G401 (cell line): ENCODE measurements at places on chromosomes 5 and 9.

GRCh38 chr5:67548520-67549295 lies 352.1 kb upstream of the CD180 start:
- DNase-seq = no peak

DNA sequence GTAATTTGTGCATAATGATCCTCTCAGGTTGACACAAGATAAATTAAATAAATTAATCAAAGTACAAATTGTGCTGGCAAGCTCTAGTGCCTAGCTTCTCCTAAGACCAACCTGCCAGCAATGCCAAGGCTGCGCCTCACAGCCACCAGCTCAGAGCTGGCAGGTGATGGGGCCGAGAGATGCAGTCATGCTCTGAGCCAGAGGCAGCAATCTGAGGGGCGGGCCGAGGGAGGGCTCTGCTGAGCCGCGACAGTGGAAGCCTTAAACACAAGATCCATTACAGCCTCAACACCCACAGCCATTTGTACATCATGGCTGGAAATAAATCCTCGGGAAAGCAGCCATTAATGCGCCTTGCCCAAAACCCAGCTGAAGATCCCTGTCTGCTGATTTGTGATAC lies 20.3 kb downstream of the MED27 start:
- peak; percentile 67 for DNase-seq

GRCh38 chr9:114364134-114365041 lies 23.4 kb downstream of the AKNA start:
- no peak for DNase-seq

GRCh38 chr9:20030221-20030620 lies 241.4 kb upstream of the SLC24A2 start:
- no peak for DNase-seq

DNA sequence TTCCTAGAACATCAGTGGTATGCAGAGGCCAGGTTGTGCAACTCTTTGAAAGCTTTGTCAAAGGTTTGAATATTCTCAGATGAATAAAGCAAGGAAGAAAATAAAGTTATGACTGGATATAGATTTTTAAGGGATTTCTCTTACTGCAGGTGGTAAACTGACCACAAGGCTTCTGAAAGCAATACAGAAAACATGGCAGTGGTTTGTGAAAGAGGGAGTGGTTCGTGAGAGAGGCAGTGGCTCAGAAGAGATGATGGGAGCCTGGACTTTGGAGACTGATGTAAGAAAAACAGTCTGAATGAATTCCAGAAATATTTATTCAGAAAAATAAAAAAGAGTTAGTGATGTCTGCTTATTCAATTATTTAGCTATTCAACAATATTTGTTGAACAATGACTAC lies 380.4 kb upstream of the CTNND2 start:
- no peak for DNase-seq

DNA sequence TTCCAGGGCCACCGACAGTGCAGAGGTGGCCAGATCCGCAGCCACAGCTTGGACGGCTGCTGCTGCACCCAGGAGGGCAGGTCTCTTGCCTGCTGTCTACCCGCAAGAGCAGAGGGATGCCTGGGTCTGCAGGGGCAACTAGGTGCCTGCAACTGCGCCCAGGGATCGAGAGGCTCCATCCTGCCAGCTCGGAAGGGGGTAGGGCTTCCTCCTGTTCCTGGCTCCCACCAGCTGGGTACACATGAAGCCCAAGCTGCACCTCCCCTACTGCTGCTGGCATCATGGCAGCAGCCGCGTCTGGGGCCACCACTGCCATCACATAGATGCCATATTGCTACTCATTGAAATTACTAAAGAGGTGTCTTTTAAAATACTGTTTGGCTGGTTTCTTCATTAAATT lies 12.7 kb upstream of the PRR16 start:
- DNase-seq = no peak

- peak; percentile 91 for DNase-seq
Observed at GRCh38 chr9:117245175-117245829, 169.6 kb downstream of the ASTN2 start.

GRCh38 chr5:68557162-68557936 lies 341.8 kb downstream of the PIK3R1 start:
- DNase-seq = no peak

DNA sequence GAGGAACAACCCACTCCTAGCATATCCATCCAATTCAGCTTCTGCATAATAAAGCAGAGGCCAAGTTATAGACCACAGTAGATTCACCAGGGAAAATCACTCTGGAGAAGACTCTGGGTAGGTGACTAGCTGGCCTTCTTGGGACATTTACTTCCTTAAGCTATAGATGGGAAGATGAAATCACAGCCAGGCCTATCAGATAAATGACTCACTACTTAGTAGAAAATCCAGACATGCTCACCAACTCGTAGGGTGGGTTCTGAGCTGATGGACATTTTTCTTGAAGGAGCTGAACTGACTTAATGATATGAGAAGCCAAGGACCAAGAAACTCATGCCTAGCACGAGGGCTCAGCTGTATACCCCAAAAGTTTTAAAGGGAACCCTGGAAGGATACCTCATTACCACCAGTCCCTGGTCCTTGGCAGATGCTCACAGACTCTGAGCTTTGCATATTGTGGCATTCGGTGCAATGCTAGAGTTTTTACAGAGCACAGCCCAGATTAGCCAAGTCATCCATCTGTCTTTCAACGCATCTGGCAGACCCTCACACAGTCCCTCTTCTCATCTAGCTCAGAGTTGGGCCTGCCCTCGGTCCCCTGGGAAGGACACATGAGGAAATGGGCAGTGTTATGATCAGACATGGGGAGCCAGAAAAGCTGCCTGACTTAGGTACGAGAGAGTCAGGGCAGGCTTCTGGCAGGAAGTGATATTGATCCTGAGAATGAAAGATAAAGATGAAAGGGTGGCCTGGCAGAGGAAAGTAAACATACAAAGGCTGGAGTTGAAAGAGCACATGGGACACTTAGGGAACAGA lies 15.0 kb downstream of the ACSL6 start:
- no peak for DNase-seq

GRCh38 chr9:98031169-98031568 lies 25.4 kb upstream of the NANS start:
- DNase-seq = no peak

- DNase-seq = no peak
Observed at GRCh38 chr9:71629578-71630215, 138.6 kb downstream of the CEMIP2 start.

DNA sequence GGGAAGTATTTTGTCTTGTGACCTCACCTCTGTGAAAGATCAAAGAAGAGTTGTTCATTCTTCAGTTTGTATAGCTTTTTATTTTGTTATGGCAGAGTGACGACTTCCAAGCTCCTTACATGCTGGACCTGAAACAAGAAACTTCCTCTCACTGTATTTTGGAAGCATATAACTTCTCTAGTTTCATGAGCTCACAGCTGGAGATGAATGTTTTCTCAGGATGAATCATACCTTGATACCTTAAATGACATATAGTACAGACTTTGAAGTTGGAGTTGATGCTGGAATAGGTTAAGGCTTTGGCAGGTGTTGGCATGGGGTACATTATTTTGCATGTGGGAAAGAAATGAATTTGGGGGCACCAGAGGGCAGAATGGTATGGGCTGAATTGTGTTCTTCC lies 112.5 kb downstream of the SLC25A46 start:
- no peak for DNase-seq

DNA sequence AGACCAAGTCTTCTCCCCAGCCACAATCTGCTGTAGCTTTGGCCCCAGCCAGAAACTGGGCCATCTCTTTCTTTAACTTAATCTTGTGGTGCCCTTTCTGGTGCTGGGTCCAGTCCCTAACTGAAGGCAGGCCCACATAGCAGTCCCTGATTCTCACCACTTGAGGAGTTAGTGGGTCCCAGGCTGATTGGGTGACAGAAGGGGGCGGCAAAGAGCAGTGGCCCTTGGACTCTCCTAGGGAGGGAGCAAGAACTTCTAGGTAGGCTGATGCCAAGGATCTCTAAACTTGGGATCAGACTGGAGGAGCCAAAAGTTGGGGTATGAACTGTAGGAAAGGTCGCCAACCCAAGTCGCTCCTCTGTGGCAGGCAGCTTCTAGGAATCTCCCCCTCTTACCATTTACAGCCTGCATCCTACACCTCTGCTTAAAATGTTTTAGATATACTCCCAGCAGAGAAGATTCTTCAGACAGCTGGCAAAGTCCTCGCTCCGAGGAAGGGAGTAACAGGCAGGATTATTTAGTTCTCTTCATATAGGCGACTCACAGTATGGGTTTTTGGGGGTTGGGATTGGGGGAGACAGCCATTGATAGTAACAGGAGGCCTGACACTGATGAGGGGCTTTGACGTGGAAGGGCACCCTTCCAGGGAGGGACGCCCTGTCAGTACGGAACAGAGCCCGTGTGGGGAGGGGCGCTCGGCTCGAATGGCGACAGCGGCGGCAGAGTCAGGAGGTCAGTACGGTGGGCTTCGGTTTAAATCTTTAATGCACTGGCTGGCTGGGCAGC lies 2.0 kb upstream of the CCL27 start:
- DNase-seq = peak; percentile 82

GRCh38 chr9:6961845-6962522 lies 204.2 kb downstream of the KDM4C start:
- DNase-seq = no peak

- DNase-seq = no peak
Observed at GRCh38 chr5:135743705-135744411, 90.6 kb upstream of the SLC25A48 start.

DNA sequence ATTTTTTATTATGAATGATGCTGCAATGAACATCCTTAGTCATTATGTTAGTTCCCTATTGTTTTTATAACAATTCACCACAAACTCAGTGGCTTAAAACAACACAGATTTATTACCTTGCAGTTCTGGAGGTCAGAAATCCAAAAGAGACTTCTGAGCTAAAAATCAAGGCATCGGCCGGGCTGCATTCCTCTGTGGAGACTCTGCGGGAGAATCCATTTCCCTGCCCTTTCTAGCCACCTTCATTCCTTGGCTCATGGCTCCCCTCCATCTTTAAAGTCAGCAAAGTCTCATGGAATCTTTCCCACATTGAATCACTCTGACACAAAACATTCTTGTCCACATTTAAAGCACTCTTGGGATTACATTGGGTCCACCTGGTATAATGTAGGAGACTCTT lies 38.6 kb downstream of the SNX18 start:
- no peak for DNase-seq

DNA sequence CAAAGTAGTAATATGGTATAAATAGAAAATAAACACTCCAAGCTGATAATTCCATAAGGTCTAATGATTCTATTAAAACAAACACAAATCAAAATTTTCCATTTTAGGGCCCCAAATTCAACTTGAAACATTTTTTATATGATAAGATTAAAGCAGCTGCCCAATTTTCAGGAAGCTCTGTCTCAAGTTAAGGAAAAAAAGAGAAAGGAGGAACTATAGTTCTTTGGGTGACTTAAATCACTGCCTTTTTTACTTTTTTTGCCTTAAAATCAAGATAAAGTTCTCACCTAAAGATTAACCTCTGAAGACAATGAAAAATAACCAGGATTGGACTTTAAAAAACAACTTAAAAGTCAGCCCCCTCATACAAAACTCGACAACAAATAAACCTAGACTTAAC lies 76.0 kb upstream of the IFNE start:
- DNase-seq = no peak

- peak; percentile 11 for DNase-seq
Observed at GRCh38 chr5:39716532-39717028, 291.8 kb upstream of the DAB2 start.

GRCh38 chr5:60765019-60765709 lies 65.2 kb upstream of the DEPDC1B start:
- DNase-seq = peak; percentile 18

- DNase-seq = no peak
Observed at GRCh38 chr5:113187906-113188305, 211.3 kb downstream of the DCP2 start.

- DNase-seq = no peak
Observed at GRCh38 chr5:10533226-10533625, 30.6 kb upstream of the ANKRD33B start.

GRCh38 chr5:172569861-172570558 lies 71.1 kb upstream of the NEURL1B start:
- DNase-seq = no peak

DNA sequence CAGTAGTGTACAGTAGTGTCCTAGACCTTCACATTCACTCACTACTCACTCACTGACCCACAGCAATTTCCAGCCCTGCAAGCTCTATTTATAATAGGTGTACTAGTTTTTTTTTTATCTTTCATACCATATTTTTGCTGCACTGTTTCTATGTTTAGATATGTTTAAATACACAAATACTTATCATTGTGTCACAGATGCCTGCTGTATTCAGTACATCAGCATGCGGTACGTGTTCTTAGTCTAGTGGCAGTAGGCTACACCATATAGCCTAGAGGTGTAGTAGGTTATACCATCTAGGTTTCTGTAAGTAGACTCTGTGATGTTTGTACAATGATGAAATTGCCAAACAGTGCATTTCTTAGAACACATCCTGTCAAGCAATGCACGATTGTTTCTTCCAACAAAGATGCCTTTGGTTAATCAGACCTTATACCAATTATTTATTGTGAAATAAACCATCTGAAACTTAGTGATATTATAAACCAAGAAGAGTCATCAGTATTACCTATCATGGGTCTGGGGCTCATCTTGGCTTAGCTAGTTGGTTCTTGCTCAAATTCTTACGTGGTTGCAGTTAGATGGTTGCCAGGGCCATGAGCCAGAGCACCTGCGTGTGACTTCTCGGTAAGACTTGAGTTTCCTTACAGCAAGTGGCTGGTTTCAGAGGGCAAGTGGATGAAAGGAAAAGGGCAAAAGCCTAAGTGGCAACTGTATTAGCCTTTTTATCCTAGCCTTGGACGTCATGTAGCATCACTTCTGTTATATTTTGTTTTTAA lies 41.1 kb downstream of the ERBIN start:
- DNase-seq = no peak

DNA sequence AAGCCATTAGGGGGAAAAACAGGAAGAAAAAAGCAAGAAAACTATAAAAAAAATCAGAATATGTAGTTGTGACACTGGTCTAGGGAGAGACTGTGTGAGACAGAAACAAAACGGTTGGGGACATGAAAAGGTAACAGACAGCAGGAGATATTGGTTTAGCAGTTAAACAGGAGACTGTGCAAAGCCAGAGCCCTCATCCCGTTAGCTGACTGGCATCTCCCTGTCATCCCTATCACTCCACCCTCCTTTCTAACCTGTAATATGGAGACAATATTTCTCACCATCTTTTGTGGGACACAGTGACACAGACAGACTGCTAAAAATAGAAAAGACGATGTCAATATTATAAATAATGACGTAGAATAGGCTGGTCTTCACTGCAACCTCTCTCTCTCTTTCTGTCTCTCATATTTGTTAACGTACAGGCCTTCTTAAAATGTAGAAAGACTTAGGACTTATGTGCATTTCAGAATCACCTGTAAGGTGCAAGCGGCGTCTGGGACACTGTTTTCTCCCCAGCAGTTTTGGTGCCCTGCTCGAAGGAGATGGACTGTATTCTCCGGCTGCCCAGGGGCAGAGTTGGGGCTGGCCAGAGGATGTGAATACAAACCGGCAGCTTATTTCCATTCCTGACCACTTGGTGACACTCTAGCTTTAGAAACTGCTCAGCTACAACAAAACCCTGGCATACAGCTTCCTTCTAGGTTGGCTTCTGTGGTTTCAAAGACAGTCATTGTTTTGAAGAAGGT lies 190.6 kb downstream of the MAT2B start:
- peak; percentile 66 for DNase-seq

- no peak for DNase-seq
Observed at GRCh38 chr9:4079906-4080305, 220.0 kb downstream of the GLIS3 start.

GRCh38 chr9:118785456-118785855 lies 583.8 kb downstream of the BRINP1 start:
- DNase-seq = peak; percentile 91

- no peak for DNase-seq
Observed at GRCh38 chr5:35393901-35394300, 163.6 kb upstream of the PRLR start.
